ENCODE measurements at places on chromosomes 6 and 20. TPM values are rescaled to one million over a fixed set of nuclear protein-coding genes. Genes with fewer than 3 reads are reported as not detected.

DNA sequence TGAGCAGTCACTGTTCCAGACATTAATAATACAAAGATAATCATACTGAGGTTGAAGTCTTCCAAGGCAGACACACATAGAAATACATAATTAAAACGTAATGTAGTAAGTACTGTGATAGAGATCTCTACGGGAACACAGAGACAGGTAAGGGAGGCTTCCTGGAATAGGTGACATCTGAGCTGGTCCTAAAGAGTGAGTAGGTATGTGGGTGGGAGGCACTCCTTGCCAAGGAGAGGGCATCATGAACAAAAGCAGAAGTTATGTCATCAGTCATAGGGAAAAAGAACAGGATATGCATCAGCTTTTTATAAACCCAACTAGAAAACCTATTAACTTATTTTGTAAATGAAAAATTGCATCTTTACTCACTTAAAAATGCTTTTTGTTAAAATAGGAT lies 110.0 kb downstream of the MAP7 start:
- DNase-seq: no peak

GRCh38 chr6:158793432-158793831 lies 25.7 kb downstream of the EZR start:
- no peak for DNase-seq

GRCh38 chr20:48820649-48820973 lies 7.2 kb downstream of the PREX1 start:
- DNase-seq: no peak

The LY6G6F gene
- 0.54 TPM for total RNA-seq

DNA sequence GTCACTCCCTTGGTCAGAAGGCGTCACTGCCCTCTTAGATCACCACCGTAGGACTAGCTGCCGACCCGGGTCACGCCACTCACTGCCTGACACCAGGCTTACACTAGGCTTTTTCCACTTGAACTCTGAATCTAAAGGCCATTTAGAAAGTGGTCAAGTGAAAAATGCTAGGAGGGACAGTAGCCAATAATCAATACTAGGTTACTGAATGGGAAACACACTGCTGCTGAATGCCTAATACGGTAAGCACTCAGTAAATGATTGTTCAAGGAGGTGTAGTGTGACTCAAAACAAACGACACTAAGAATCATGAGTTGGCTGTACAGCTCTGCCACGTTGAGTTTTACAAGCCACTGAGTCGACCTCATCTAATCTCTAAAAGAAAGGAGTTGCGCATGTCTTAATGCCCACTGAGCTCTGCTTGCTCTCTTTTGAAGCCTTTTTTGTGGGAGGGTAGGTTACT lies 760 bp upstream of the IBTK start:
- no peak for DNase-seq

GRCh38 chr6:56370127-56370540 lies 122.8 kb upstream of the COL21A1 start:
- no peak for DNase-seq

The ZNF76 gene
- 51.2 TPM for total RNA-seq

DNA sequence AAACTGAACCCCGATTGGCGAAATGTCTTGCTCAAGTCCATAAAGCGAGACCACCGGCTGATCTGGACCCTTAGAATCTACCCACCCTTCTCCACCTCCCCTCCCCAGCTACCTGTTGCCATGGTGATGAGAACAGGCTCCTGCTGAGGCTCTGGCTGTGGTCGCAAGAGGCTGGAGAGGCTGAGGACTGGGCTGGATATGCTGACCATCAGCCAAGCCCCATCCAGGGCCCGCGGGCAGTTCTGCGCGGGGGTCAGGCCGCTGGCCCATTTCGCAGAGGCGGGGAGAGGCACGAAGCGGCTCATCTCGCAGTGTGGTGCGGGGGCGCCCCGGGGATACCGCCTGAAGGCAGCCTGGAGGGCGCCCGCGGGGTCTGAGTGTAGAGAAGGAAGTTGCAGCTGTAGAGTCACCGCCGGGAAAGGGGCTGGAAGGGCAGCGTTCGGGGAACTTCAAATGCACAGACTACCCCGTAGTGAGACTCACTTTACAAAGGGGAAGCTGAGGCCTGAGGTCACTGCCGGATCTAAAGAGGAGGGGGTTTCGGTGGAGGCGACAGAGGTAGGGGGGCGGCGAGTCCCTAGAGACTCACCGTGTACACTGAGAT lies 671 bp downstream of the TAPBP start:
- peak; percentile 62 for DNase-seq

Measured in hematopoietic multipotent progenitor cell (in vitro differentiated cells).